ENCODE measurements at places on chromosomes 4 and X.

DNA sequence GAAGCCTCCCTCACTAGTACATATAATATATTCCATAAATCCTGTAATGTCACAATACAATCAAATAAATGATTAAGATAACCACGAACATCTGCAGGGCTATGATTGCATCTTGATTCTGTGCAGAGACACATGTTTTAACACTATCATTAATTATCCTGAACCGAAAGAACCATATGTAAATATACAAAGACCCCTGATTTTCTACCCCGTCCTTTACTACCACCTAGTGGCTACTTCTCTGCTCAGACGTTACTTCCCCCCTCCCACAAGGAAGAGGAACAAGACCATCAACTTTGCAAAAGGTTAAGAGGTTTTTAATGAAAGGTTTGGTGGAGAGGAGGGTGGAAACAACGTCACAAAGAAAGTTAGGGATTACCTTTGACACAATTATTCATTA lies 134.0 kb downstream of the COL4A6 start:
- DNase-seq: no peak

DNA sequence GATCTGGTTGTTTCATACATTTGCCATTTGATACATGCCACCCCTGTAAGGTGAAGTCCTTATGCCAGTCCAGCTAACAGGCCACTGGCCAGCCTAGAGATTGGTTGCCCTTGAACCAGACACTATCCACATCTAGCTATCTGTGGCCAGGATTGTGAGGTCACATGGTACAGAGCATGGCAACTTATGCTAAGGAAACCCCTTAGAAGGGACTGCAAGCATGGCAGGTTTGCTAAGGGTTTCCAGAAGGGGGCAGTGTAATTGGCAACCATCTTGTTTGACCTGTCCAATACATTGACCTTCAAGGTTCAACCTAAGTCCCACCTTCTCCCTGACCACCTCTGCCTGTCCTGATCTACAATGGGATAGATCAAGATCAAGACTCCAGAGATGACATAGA lies 47.5 kb downstream of the SMC1A start:
- no peak for DNase-seq

- DNase-seq: no peak
Observed at GRCh38 chr4:109472343-109472761, 38.7 kb downstream of the SEC24B start.

DNA sequence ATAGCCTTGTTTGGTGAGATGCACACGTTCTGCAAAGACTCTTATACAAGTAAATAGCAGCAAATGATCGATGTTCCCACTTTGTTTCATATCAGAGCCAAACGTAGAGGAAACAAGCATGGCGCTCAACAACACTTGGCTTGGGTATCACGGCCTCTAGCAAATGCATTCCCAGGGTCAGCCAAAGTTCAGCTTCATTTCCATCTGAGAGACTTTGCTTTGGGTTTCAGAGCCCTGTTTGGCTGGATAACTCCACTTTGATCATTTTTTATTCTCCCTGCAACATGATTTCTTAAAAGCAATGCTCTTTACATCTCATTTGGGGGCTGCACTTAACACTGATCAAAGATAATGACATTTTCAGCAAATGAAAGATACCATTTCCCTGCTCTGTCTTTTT lies 199.2 kb upstream of the FAM9B start:
- DNase-seq: no peak

DNA sequence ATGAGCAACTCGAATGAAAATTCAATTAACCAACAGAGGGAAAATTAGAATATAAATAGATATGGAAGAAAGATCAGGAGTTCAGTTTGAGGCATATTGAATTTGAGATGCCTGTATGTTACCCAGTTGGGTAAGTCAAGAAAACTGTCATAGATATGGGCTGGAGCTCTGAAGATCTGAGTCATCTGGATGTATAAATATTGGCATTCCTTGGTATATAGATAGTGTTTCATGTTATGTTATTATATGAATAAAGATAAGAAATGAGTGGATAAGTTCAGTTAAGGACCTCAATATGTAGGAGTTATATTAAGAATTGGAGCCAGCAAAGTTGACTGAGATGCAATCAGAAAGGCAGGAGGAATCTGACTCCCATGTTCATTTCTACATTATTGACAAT lies 543.6 kb upstream of the SMIM31 start:
- no peak for DNase-seq

DNA sequence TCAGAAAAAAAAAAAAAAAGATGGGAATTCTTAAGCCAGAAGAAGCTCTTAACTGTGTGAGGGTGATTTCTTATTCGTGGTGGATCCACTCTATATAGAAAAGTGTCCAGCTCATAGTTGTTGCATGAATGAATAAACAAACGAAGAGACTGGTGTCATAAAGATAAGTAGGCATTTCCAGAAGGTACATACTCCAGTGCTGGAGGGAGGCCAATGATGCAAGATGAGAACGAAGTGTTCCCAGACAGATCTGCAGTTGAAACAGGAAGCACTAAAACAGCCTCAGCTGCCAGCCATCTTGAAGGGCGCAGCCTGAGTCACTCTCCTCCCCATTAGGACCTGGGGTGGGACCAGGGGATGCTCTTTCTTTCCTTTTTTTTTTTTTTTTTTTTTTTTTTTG lies 47.4 kb upstream of the HOPX start:
- no peak for DNase-seq

DNA sequence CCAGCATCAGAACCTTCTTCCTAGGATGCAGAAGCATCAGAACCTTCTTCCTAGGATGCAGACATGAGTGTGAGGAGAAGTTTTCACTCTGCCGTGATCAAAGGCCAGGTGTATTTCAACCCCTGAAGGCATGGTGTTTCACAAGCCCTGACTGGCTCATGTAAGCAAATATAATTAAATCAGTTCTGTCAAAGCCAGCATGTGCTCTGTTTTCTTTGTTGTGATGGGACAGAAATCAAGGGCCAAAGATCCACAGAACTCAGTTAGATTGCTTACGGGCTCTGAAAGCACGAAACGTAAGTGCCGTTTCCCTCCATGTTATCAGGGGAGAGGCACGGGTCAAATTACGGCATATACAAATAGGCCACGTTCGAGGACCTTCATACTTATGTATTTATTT lies 32.0 kb upstream of the CLDN24 start:
- DNase-seq: no peak

Measured in right kidney (tissue), 9 donors.